Umbilical cord (tissue), 2 donors: ENCODE measurements at places on chromosomes 12 and 14. TPM values are rescaled to one million over a fixed set of nuclear protein-coding genes. Genes with fewer than 3 reads are reported as not detected.
A peak's percentile ranks its signal among the peaks of the same experiment; 100 is the strongest.

- DNase-seq: no peak
These were observed 1.2 kb downstream of the VWF start for GRCh38 chr12:6123258-6123657.

GRCh38 chr14:68577802-68578541, 214.9 kb downstream of the ZFP36L1 start:
- DNase-seq: peak; percentile 65

Gene CPNE6
- total RNA-seq: 2.4 TPM

DNA sequence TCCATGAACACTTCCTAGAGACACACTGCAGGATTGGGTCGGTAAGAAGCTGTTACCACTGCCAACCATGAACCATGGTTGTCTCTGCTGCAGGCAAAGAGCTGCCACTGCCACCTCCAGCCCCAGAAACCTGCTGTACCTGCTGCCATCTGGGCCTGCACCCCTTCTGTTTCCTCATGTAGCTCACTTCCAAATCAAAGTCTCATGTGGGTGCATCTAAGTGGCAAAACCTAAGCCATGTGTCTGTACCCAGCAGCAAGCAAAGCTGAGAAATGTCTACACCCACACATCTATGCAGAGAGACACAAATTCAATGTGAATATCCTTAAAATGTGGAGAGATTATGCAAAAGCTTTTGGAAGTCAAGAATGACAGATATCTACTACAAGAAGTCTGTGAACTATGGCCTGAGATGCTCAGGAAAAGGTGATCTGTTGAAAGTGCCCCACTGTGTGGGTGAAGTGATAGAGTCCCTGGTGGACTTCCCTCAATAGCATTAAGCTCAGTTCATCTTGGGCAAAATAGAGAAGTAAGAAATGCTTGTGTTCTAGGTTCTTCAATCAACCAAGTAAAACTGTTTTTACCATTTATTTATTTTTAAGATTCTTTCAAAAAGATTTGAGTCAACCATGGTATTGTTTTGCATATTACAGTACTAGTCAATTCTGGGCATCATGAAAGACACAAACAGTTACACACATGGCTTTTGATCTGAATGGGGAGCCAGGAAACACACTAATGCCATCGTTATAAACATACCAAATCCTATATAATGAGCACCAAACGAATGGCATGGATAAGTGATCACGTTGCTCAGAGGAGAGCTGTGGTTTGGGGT, 64.4 kb downstream of the FOS start:
- DNase-seq: no peak

Gene IL26
- total RNA-seq: not detected

Gene TCTN1
- 28.6 TPM for total RNA-seq

- DNase-seq: no peak
These were observed 8.3 kb upstream of the CALCOCO1 start for GRCh38 chr12:53735556-53735955.

DNA sequence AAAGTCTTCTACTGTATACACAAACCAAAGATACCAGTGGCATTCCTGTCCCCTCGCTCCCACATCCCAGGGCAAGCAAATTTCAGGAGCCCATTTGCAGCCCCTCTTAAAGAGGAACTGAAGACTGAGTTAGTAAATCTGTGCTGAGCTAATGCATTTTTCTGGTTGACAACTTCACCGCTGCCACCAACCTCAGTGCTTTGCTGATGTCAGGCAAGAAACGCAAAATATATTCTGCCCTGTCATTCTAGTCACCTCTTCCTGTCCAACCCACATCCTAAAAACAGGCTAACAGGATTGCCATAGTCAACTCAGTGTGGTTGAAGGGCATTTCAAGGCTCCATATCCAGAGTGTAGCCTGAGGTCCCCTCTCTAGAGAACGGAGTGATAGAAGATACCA, 59.4 kb upstream of the FICD start:
- no peak for DNase-seq

GRCh38 chr14:103329401-103330347, 4.4 kb upstream of the EIF5 start:
- DNase-seq: peak; percentile 19

DNA sequence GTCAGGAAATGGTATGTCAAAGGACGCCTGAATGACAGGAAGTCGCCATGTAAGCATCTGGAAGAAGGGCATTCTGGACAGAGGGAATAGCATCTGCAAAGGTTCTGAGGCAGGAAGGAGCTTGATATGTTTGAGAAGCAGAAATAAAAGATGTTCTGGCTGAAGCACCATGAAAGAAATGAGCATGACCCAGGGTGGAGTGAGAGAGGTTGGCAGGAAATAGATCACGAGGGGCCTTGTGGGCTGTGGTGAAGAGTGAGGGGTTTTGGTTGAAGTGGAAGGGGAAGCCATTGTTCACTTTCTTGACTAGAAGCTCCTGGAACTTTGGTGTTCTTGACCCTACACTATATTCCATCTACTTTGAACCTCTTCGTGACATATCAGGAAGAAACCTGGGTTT, 99.4 kb upstream of the PARP11 start:
- DNase-seq: no peak

DNA sequence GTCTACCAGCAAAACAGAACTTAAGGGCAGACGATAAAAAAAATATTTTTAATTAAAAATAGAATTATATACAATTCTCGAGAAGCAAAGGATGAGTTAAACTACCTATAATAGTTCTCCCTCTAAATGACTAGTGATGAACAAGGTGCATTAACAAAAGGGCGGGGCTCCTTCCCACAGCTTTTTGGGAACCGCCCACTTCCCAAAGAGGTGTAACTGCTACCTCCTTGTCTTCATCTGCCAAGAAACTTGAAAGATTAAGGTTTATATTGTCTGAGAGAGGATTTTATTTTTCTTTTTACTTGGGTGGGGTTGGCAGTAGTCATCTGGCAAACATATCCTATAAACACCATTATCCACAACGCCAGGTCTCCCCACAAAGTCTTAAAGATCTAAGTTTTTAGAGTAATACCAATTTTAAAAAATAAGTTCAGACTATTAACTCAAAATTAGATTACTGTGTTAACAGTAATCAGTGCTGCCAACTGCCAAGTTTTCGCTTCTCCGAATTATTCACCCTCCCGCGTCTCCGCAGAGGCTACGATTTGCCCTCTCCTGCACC, 938 bp downstream of the RALGAPA1 start:
- DNase-seq: peak; percentile 24

GRCh38 chr14:61476105-61476753, 154.8 kb downstream of the PRKCH start:
- no peak for DNase-seq

GRCh38 chr12:20426191-20426590, 57.9 kb downstream of the PDE3A start:
- peak; percentile 73 for DNase-seq

GRCh38 chr12:50246197-50246865, 37.0 kb downstream of the LIMA1 start:
- DNase-seq: no peak

GRCh38 chr14:104685216-104685997, 4.0 kb upstream of the INF2 start:
- DNase-seq: no peak

Gene PKP2
- 45.7 TPM for total RNA-seq

Gene SIX4
- 2.6 TPM for total RNA-seq

GRCh38 chr12:94507455-94507854, 47.8 kb upstream of the CEP83 start:
- DNase-seq: no peak

Gene CLEC4C
- not detected for total RNA-seq

DNA sequence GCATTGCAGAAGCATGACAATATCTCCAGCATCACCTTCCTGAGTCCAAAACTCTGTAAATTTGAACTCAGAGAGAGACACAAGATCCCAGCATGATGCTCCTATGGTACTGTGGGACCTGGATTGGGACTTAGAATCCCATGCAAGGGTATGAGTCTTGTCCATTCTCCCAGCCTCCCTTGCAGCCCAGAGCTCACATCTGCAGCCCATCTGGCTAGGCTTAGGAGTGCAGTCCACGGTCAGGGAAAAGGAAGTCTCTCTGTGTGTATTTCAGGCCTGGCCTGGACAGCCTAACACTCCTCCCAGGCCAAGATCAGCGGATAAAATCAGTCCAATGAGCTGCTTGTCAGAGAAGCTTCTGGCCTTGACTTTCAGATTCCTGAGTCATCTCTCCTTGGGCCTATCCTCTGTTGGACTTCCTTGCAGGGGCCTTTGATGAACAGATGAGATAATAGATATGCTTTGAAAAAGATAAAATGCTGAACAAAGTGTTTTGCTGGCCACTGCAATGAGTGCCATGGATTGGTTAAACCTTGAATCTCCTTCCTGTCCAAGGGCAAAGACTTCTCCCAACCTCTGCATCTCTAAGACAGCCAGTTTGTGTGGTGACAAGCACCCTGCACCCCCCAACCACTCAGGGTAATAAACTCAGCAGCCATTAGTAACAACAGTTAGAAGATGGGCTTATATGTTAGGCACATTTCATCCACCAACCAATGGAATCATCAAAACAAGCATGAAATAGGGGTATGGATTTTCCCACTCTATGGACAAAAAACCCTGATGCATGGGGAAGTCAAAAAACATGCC, 412.8 kb upstream of the TBX3 start:
- DNase-seq: peak; percentile 69

DNA sequence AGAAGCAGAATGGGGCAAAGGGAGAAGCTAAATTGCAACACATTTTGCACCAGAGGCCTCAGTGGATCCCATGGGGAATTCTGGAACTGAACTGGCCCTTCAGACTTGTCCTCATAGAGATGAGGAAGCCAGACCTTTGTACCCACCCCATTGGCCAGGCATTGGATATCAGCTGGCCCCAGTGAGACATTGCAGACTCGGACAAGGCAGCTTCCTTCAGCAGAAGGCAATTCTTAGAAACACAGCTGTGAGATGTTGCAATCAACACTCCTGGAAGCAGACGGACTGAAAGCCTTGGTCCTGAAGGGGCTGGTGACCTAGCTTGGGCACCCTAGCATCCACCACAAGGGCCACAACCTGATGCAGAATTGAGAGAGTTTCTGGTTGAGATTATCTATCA, 218.1 kb downstream of the MSRB3 start:
- peak; percentile 63 for DNase-seq

GRCh38 chr12:6953442-6954315, 2.5 kb downstream of the PTPN6 start:
- DNase-seq: peak; percentile 84

DNA sequence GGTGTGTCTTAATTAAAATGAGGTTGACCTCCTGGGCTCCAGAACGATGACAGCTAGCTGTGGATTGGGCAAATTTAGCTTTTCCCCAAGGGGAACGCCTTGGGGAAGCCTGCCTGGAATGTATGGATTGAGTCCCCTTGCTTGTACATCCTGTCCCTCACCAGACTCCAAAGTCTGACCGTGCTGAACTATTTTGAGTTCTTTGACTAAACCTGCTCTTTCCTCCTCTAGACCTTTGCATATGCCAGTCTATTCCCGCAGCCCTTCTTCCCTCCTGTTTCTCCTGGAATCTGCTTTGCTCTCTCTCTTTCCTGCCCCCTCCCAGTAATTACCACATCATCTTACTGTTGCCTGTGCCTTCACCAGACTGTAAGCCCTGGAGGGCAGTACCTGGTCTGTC, 11.5 kb upstream of the KDM2B start:
- no peak for DNase-seq

Gene SPIC
- total RNA-seq: 0.72 TPM

Gene RND1
- total RNA-seq: 5.8 TPM

- DNase-seq: no peak
These were observed 40.9 kb upstream of the GSG1 start for GRCh38 chr12:13144266-13144828.

DNA sequence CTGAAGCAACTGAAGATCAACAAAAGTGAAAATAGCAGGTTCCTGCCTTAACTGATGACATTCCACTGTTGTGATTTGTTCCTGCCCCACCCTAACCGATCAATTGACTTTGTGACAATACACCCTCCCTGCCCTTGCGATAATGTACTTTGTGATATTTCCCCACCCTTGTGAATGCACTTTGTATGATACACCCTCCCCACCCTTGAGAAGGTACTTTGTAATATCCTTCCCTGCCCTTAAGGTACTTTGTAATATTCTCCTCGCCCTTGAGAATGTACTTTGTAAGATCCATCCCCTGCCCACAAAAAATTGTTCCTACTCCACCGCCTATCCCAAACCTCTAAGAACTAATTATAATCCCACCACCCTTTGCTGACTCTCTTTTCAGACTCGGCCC, 41.4 kb downstream of the BCAT1 start:
- DNase-seq: no peak

Gene CIDEB
- total RNA-seq: 4.8 TPM

GRCh38 chr14:57486767-57487379, 6.8 kb downstream of the CCDC198 start:
- DNase-seq: peak; percentile 58

Gene MBIP
- 11.3 TPM for total RNA-seq

- peak; percentile 48 for DNase-seq
These were observed 103.8 kb downstream of the RFLNA start for GRCh38 chr12:124398578-124399227.

GRCh38 chr14:52575858-52576257, 23.2 kb downstream of the GPR137C start:
- DNase-seq: no peak

DNA sequence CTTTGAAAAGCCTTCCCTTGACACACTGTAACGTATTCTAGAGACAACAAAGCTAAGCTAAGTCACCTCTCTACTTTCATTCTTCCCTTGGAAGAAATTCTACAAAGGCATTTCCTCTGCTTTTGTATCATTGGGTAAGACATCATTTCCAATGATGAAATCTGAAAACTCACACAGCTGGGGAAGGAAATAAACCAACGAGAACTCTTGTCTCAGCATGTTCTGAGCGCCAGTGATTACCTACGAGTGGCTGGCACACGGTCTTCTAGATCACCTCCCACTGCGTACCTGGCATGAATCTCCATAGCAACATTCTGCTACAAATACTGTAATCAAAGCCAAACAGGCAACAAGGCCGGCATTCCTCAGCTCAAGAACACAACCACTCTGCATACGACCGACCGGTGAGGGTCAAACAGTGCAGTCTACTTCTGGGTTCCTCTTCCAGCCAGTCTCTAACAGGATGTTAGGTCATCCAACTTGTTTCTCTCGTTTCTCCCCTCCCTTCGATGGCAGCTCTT, 7.6 kb downstream of the VPS37B start:
- DNase-seq: peak; percentile 80

DNA sequence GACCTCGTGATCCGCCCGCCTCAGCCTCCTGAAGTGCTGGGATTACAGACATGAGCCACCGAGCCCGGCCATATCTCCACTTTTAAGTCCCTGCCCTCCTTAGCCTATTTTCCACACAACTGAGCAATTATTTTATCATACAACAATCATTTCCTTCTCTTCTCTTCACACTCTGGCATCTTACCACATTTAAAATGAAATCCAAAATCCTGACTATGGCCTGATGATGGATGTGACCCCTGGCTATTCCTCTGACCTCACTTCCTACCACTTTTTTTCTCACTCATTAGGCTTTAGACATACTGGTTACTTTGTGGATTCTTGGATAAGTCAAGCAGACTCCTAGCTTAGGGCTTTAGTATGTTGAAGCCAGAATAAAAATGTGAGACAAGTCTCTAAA, 21.9 kb upstream of the EID3 start:
- no peak for DNase-seq
